ENCODE measurements at places on chromosomes 7 and 10.

DNA sequence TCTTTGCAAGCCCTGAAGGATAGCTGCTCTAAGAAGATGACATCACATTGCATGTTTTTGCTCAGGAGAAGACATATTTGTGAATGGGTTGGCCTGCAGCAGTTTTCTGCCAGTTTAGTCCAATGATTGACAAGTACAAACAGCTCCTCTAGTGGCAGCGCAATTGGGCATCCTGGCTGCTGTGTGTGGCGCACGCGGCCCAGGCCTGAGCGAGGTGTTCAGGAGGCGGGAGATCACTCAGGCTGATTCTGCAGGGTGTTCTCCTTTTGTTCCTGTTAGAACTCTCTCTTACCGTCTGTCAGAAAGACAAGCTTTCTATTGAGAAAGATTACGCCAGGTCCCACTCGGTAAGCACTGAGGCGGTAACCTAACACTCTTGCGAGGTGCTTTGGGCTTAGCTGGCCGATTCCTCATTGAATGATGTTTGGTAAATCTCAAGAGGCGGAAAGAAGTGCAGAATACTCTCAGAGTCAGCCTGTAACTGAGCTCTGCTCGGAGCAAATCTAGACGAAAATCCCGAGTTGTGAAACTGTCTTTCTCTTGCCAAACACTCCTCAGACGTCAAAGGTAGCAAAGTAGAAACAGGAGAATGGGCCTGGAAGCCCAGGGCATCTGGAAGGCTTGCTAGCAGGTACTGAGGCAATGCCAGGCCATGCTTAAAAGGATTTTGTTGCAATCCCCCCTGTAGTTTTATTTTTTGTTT, 219.2 kb upstream of the BMPER start:
- DNase-seq: no peak

- DNase-seq: no peak
Measured at GRCh38 chr10:59133841-59134593, 42.4 kb upstream of the PHYHIPL start.

DNA sequence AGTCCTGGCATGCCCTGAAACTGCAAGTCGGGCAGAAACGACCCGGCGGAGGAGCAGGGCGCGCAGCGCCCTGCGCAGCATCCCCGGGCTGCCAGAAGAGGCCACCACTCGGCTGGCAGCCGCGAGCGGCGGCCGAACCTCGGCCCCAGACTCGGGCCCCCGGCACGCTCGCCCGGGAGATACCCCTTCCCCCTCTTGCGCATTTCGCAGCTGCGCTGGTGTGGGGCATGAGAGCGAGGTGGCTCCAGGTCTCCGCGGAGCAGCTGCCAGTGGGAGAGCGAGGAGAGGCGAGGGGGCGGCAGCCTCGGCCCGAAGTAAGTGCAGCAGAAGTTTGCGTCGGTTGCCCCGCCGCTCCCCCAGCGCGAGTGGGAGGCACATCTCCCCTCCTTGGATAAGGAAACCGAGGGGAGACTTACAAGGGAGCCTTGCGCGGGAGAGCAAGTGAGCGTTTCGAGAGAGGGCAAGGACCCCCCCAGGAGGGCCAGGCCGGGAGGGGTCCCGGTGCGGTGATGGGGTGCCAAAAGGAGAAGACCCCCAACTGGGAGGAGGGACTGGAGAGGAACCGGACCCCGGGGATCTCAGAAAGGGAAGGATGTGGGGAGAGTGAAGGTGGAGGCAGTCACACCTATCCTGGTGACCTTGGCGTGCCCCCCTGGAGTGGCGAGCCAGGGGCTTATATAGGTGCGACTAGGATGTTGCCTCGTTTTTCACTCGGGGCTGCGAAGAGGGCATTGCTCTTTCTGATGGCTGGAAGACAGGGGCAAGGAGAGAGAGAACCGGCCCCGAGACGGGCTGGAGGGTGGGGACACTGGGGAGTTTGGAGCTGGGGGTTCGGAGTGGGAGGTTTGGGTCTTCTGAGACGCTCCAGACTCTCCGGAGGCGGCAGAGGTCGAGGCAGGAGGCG, 256.3 kb downstream of the OTUD1 start:
- no peak for DNase-seq

GRCh38 chr10:121449482-121449924, 148.7 kb downstream of the FGFR2 start:
- no peak for DNase-seq

DNA sequence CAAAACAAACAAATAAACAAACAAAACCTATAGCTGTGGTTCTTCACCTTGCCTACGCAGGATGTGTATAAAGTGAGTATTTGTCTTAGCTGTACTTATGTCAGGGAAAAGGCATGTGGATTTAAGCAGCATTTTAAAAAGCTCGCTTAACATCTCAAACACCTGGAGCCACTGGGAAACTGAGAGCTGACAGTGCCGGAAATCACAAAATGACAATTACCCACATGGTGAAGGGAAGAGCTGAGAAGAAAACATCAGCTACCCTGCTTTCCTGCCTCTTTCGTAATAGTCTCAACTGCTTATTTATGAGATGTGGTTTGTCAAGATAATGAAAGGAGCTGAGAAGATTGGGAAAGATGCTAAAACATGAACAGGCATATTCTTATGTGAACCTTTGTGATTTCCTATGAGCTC, 31.1 kb upstream of the MSMB start:
- DNase-seq: no peak

- DNase-seq: no peak
Measured at GRCh38 chr10:77926566-77927401, at the start of gene DLG5. Gene DLG5 (minus strand): TSS chr10:77926755. CDS start chr10:77926520, 235 bp downstream.

DNA sequence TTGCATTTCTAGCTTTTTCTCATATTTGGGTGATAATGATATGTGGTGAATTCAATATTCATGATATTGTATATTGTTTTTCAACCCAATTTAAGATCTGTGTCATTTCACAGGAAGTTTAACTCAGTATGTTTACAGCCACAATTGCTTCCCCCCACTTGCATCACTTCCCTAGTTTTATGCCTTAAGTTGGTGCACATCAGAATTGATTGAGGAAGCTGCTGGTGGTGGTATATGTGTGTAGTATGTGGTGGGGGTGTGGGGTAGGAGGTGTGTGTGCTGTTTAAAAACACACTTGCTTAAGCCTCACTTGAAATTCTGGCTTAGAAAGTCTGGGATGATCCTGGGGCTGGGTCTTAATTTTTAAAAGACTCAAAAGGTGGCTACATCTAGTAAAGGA, 245.1 kb upstream of the AOAH start:
- no peak for DNase-seq

GRCh38 chr7:74545921-74546320, 92.2 kb downstream of the GTF2IRD1 start:
- DNase-seq: no peak

DNA sequence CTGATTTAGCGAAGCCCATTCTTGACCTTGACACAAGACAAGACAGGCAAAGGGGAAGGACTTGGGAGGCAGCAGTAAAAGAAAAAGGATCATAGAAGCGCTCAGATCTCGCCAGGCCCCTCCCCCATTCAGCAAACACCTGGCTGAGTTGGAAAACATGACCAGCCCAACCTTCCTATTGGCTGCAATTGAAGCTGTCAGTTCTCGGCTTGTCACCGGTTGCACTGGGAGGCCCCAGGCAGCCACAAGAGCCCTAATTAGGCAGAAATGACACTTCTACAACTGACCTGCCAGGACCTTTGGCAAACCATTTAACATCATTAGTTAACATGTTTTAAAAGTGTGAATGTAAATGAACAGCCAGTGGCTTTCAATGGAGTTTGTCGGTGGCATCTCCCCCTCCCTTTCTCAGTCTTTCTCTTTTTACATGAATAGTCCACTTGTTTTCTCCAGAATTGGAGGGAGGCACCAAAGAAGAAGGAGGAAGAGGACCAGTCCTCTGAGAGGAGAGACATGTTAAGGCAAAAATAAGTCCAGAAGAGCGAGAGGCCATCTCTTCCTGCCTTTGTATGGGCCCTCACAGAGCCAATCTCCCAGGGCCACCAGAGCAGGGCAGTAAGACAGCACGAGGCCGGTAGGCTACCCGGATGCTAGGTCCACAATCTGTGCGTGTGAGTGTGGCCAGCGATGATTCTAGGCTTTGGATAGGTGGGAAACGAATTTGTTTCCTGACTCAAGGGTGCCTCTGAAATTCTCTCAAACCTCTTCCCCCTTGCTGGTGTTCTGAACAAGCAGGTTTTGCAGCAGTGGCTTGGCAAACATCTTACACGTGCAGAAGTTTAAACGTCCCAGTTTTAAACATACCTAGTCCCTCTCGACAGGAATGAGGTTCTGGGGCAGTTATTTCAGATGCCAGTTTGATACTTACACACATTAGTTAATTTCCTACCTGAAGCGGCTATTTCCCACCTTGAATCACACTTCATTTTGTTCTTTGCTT, 15.0 kb upstream of the ENO4 start:
- no peak for DNase-seq

DNA sequence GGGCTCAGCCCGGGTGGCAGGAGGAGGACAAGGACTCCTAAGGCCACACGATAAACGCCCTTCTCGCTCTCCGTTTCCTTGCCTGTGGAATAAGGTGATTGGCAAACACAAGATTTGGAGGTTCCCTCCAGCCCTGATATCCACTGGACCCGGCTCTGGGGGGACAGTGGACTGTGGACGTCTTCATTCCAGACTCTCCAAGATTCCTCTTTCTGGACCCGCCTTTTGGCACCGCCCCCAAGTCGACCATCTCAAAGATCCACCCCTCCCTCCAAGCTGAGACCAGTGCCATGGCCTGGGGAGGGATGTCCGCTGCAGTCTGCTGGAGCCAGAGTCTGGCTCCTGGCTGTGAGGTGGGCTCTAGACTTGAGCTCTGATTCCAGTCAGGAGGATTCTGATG, 23.6 kb downstream of the ZNF783 start:
- DNase-seq: no peak

DNA sequence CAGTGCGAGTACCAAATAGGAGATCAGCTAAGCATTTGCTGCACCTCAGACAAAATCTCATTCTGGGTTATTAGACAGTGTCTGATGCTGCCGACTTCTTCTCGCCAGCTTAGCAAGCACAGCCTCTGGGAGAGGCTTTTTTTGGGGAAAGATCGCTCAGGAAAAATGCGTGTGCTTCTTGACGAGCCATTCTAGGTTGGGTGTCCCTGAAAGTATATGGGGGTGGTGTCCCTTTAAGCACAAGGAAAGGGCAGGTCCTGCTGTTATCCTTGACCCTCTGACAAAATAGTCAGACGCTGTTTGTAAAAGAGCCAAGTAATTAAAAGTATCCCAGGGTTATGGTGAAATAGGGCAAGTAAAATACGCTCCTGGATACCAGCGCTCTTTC, 540.1 kb upstream of the FZD8 start:
- no peak for DNase-seq

DNA sequence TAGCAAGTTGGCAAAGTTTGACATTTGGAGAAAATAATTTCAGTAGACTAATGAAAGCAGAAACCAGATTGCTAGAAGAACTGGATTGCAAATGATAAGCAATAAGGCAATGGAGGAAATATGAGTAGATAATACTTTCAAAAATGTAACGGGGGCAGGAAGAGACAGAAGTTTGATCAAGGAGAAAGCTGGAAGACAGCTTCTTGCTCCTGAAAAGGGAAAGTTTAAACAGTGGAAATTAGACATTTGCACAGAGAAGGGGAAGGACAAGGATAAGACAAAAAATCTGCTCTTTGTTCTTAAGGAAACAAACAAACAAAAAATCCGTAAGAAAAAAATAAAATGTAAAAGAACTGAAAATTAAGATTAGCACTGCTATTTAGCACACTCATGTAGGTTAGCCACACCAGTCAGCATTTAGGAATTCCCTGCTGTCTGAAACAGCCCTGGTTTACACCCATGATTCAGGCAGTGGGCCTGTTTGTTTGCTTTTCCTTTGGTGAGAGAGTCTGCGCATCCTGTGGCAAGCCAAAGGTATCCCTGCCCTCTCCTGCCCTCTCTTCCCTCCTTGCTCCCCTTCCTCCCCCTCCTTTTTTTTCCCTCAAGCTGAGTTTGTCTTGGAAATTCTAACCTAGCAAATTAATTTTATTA, 104.3 kb upstream of the CAV2 start:
- no peak for DNase-seq

- no peak for DNase-seq
Measured at GRCh38 chr7:155361346-155361680, 63.6 kb downstream of the INSIG1 start.

GRCh38 chr7:2266911-2267310, 24.9 kb downstream of the NUDT1 start:
- DNase-seq: no peak

- DNase-seq: no peak
Measured at GRCh38 chr10:125035136-125035535, 93.2 kb downstream of the ZRANB1 start.

DNA sequence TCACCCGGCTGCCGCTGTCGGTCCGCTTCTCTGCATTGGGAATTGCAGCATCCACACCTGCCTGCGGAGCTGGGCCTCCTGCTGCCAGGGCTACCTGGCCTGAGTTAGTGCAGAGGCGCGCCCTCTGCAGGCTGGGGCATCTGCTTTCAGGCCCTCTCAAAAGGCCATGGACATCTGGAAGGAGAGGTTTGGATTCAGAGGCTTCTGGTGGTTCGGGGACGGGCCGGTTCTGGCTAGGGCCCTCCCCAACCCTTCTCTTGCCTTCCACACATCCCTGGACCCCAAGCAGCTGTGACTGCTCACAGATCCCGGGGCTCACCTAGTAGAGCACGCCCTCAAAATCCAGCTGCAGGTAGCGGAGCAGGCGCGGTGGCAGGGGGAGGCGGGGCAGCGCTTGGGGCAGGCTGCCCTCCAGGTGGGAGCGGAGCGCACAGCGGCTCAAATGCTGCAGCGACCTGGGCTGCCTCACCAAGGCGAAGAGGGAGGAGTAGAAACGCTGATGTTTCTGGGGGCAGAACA, 8.4 kb upstream of the GBX1 start:
- DNase-seq: no peak

DNA sequence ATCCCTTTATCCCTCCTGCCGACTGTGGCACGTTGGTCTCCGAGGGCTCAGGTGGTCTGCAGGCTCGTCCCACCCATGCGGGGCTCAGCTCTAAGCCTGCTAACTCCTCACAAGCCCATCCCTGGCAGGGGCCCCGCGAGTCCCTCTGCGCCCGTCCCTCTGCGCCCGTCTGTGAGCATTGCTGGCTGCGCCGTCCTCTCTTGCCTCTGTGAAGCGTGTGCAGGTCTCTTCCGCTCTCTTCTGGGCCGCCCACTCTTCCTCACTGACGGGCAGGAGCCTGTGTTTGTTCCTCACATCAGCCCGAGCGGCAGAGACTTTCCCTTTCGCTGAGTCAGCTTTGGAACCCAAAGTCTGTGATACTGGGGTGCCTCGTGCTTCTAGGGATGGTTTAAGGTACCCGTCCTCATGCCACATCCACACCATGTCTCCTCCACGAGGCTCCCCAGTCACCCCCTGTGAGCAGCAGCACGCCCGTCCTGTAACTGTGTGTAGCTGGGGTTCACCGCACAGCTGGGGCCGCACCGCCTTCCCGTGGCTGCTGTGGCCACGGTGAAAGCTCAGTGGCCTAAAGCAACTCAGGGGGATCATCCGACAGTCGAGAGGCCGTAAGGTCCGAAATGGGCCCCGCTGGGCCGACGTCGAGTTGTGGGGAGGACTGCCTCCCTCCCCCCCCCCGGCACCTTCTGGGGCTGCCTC, 35.5 kb downstream of the ADGRA1 start:
- no peak for DNase-seq

DNA sequence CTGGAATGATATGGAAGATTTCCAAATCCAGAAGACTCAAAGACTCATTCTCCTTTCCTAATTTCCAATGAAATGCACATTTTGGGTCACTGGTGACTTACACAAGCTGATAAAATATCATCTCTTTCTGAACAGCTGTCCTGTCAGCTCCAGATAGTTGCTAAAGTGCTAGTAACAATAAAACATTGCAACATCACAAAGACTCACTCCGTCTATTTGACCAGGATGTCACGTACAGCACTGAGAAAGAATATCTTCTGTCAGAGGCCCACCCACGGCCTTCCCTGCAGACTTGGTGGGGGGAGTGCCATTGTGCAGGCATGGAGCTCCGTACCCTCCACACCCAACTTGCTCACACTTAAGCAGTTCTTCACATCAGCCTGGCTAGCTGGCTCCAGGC, 78.9 kb upstream of the EGR2 start:
- no peak for DNase-seq
